ENCODE measurements at places on chromosomes 5 and 9. TPM values are rescaled to one million over a fixed set of nuclear protein-coding genes. Genes with fewer than 3 reads are reported as not detected.
A peak's percentile ranks its signal among the peaks of the same experiment; 100 is the strongest.

DBN1 gene
- total RNA-seq, result 11.1 TPM

CAAP1 gene
- 46.0 TPM for total RNA-seq

PRDM9 gene
- total RNA-seq, result not detected

TLE4 gene
- 42.4 TPM for total RNA-seq

TOR1B gene
- total RNA-seq, result 27.0 TPM

ZCCHC10 gene
- total RNA-seq, result 18.1 TPM

ANKRA2 gene
- 54.2 TPM for total RNA-seq

- no peak overlapping the region for H3K27ac ChIP-seq
- no peaks in the 10 kb centered on the region for H3K27me3 ChIP-seq
- no peaks in the 10 kb centered on the region for H3K4me1 ChIP-seq
- H3K36me3 ChIP-seq, result no peaks in the 10 kb centered on the region
These were observed 11.3 kb downstream of the C9 start for GRCh38 chr5:39352951-39353350.

- H3K27me3 ChIP-seq, result no peaks in the 10 kb centered on the region
- no peak overlapping the region for H3K27ac ChIP-seq
- no peak overlapping the region for H3K4me3 ChIP-seq
- DNase-seq, result no peak
- no peaks in the 10 kb centered on the region for H3K4me1 ChIP-seq
- no peaks in the 10 kb centered on the region for H3K36me3 ChIP-seq
These were observed 90.2 kb downstream of the TLE4 start for GRCh38 chr9:79661886-79662536.

- no peaks in the 10 kb centered on the region for H3K36me3 ChIP-seq
- H3K27ac ChIP-seq, result no peak overlapping the region
- H3K27me3 ChIP-seq, result no peaks in the 10 kb centered on the region
- no peaks in the 10 kb centered on the region for H3K4me1 ChIP-seq
- DNase-seq, result no peak
- H3K4me3 ChIP-seq, result no peak overlapping the region
These were observed 18.1 kb downstream of the GCNT4 start for GRCh38 chr5:75034137-75034739.

- H3K36me3 ChIP-seq, result no peaks in the 10 kb centered on the region
- H3K4me1 ChIP-seq, result no peaks in the 10 kb centered on the region
- no peak overlapping the region for H3K4me3 ChIP-seq
- no peaks in the 10 kb centered on the region for H3K27me3 ChIP-seq
These were observed 475.5 kb downstream of the CETN3 start for GRCh38 chr5:89934069-89934468.

GRCh38 chr9:15249042-15249818 lies 57.8 kb downstream of the TTC39B start:
- peak overlapping the region; percentile 63 for H3K27ac ChIP-seq
- no peaks in the 10 kb centered on the region for H3K4me1 ChIP-seq
- no peaks in the 10 kb centered on the region for H3K36me3 ChIP-seq
- no peak for DNase-seq

GRCh38 chr9:94932652-94933510 lies 206.4 kb downstream of the AOPEP start:
- no peak overlapping the region for H3K4me3 ChIP-seq
- DNase-seq, result no peak
- no peaks in the 10 kb centered on the region for H3K27me3 ChIP-seq
- H3K36me3 ChIP-seq, result no peaks in the 10 kb centered on the region

DNA sequence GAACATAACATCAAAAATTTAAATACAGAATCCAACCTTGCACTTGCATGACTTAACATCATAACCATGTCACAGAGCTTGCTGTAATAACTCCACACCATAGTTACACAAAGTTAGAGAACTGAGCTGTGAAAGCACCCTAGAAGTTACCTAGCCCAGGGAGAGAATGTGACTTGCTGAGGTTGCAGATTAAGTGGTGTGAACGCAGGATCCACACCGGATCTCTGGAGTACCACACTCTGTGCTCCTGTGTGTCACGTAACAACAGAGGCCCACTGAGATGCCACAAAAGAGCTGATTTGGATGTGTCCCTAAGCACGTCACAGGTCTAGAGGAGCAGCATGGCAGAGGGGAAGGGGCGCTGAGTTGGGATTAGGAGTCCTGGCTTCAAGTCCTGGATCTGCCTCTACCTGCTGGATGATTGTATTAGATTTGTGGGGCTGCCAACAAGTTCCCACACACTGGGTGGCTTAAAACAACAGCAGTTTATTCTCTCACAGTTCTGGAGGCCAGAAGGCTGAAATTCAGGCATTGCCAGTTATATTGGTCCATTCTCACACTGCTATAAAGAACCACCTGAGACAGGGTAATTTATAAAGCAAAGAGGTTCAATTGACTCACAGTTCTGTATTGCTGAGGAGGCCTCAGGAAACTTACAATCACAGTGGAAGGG lies 213.3 kb upstream of the TBC1D2 start:
- H3K4me1 ChIP-seq, result no peaks in the 10 kb centered on the region
- H3K27ac ChIP-seq, result no peak overlapping the region
- no peaks in the 10 kb centered on the region for H3K36me3 ChIP-seq
- H3K27me3 ChIP-seq, result no peaks in the 10 kb centered on the region
- H3K4me3 ChIP-seq, result no peak overlapping the region

GRCh38 chr9:124348831-124349230 lies 66.4 kb downstream of the PSMB7 start:
- H3K36me3 ChIP-seq, result no peaks in the 10 kb centered on the region
- H3K4me1 ChIP-seq, result no peaks in the 10 kb centered on the region
- DNase-seq, result no peak
- no peak overlapping the region for H3K4me3 ChIP-seq
- no peaks in the 10 kb centered on the region for H3K27me3 ChIP-seq
- H3K27ac ChIP-seq, result no peak overlapping the region

DNA sequence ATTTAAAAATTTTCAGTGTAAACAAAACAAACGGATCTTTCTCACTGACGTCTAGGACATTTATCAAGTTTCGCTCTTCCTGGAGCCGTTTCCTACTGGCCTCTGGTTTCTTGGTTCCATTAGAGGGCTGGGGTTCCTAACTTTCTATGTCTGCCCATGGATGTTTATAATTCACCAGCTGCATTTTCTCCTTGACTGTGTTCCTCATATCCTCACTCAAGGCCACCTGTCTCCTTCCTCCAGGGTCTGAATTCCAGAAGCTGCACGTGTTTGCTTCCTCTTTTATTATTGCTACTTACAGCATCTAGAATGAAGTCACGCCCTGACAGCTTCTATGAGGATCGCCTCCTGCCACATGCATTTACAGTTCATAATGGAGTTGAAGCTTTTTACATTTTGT lies 74.1 kb upstream of the BASP1 start:
- H3K27me3 ChIP-seq, result no peaks in the 10 kb centered on the region
- no peak for DNase-seq
- no peaks in the 10 kb centered on the region for H3K4me1 ChIP-seq

- no peaks in the 10 kb centered on the region for H3K36me3 ChIP-seq
- H3K4me3 ChIP-seq, result no peak overlapping the region
- no peak overlapping the region for H3K27ac ChIP-seq
- no peaks in the 10 kb centered on the region for H3K4me1 ChIP-seq
- DNase-seq, result peak; percentile 46
These were observed 53.5 kb upstream of the GRIN3A start for GRCh38 chr9:101791938-101792337.

GRCh38 chr5:135232958-135233357 lies 166.1 kb downstream of the MACROH2A1 start:
- H3K4me1 ChIP-seq, result peaks cover 14% of the 10 kb centered on the region
- DNase-seq, result peak; percentile 64
- H3K27me3 ChIP-seq, result no peaks in the 10 kb centered on the region
- no peaks in the 10 kb centered on the region for H3K36me3 ChIP-seq

DNA sequence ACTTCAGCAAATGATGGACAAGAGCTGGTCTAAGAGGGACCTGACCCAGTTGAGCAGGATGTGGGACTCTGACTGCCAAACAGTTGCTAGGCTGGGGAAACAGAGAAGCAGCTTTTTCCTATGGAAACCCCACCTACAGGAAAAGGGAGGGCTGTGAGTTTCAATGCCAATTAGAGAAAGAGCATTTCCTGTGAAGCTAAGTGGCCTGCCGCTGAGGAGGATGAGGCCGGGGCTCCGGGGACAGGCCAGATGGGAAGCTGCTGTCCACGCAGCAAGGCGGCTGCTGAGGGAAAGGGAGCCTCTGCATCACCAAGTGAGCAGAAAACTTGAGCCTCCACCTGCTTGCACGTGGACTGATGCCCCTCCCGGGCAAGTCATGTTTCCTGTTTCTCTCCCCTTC lies at the start of gene PCDH12:
Gene PCDH12, minus strand, starts transcription at position 90 of the 400 bp plus-strand sequence. CDS start 351 bp downstream, outside the sequence.
- H3K27me3 ChIP-seq, result no peaks in the 10 kb centered on the region
- no peak within 1 kb of the TSS for H3K27ac ChIP-seq
- H3K4me1 ChIP-seq, result peaks cover 12% of the 10 kb centered on the region
- H3K4me3 ChIP-seq, result no peak within 1 kb of the TSS

GRCh38 chr5:135708481-135709207 lies 125.8 kb upstream of the SLC25A48 start:
- H3K4me1 ChIP-seq, result no peaks in the 10 kb centered on the region
- H3K4me3 ChIP-seq, result no peak overlapping the region
- H3K27ac ChIP-seq, result no peak overlapping the region
- no peaks in the 10 kb centered on the region for H3K36me3 ChIP-seq
- no peaks in the 10 kb centered on the region for H3K27me3 ChIP-seq
- DNase-seq, result no peak

GRCh38 chr9:126475933-126476555 lies 137.7 kb upstream of the LMX1B start:
- no peaks in the 10 kb centered on the region for H3K4me1 ChIP-seq
- no peak for DNase-seq
- no peaks in the 10 kb centered on the region for H3K36me3 ChIP-seq
- no peak overlapping the region for H3K27ac ChIP-seq

DNA sequence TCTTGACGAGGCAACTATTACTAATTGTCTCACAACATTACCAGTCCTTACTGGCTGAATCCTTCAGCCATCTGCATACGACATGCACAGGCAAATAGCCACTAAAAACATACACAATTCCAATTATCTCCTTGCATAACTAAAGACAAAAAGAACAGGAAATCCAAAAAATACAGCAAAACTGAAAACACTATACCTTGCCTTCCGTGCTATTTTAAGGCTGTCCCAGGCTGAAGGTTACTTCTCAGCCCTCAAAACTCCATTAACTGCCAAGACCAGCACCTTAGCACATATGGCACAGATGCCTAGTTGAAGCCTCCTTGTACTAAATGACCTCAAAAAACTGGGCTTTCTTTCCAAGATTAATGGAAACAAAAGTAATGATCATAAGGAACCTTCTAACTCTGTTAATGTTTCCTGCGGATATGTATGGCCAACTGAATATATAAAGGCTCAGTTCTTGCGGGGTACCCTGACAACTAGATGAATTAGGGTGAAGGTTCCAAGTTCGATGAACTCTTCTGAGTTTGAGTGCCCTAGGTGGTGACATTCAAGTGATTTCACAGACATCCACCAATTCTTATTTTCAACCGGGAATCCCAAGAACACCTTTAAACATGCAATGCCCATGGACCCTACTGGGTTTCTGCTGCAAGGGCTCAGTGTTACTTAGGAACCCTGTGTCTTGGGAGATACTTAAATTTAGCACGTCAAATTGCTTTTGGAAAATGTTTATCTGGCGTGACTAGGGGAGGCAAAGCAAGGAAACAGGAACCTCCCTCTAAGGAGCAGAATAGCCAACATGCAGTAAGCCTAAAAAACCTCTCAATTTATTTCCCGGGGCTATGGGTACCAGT lies 455.3 kb downstream of the RAB3C start:
- peak overlapping the region; percentile 41 for H3K27ac ChIP-seq
- peaks cover 11% of the 10 kb centered on the region for H3K4me1 ChIP-seq
- DNase-seq, result no peak
- H3K4me3 ChIP-seq, result no peak overlapping the region
- H3K36me3 ChIP-seq, result no peaks in the 10 kb centered on the region

DNA sequence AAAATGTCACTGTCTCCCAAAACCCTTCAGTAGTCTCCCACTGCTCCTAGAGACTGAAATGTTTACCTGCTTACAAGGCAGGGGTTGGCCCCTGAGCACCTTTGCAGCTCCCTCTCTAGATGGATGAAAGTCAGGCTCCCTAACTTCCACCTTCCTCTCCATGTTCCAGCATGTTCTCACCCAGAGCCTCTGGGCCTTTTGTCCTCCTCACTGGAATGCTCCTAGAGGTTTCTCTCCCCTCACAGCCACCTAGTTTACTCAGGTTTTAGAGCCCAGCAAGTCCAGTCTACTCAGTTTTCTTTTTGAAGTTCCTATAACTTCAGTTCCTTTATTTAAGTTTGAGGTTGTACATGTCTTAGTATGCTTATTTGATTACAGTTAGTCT lies 815 bp upstream of the URM1 start:
- peak overlapping the region; percentile 98 for H3K27ac ChIP-seq
- H3K4me1 ChIP-seq, result peaks cover 14% of the 10 kb centered on the region
- H3K4me3 ChIP-seq, result peak overlapping the region; percentile 40
- no peaks in the 10 kb centered on the region for H3K27me3 ChIP-seq
- H3K36me3 ChIP-seq, result no peaks in the 10 kb centered on the region

DNA sequence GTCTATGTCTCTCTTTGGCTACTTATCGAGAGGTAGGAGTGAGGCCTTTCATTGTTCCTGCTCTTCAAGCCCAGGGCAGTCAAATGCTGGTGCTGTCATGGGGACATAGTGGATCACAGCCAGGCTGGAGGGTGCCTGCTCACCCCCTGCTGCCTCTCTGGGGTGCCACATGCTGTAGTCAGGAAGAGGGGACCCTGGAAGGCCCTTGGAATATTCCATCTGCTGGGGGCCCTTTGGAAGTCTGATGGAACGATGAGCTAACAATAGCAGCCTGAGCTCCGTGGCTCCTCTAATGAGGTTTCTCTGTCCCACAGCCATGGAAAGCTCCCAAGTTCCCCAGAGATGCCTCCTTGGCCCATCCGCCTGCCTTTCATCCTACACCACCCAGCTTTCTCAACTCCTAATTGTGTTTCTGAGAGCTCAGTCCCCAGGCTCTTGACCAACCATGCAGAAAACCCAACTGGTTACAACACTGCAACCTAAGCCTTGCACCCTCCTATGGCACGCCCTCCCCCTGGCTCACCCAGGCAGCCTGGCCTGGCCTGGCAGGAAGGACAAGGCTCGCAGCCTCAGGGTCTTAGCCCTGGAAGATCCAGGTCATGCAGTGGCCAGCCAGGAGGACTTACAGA lies 91.7 kb downstream of the NRG2 start:
- no peaks in the 10 kb centered on the region for H3K36me3 ChIP-seq
- H3K4me1 ChIP-seq, result peaks cover 9% of the 10 kb centered on the region
- H3K27ac ChIP-seq, result no peak overlapping the region
- DNase-seq, result no peak

- no peaks in the 10 kb centered on the region for H3K36me3 ChIP-seq
- peaks cover 34% of the 10 kb centered on the region for H3K4me1 ChIP-seq
- H3K4me3 ChIP-seq, result no peak overlapping the region
- no peaks in the 10 kb centered on the region for H3K27me3 ChIP-seq
- peak overlapping the region; percentile 52 for H3K27ac ChIP-seq
These were observed 90.3 kb upstream of the ZNF366 start for GRCh38 chr5:72597456-72597948.

GRCh38 chr9:127458921-127459320 lies 7.6 kb downstream of the LRSAM1 start:
- peaks cover 69% of the 10 kb centered on the region for H3K36me3 ChIP-seq
- DNase-seq, result peak; percentile 56
- H3K27me3 ChIP-seq, result no peaks in the 10 kb centered on the region
- H3K4me1 ChIP-seq, result no peaks in the 10 kb centered on the region

GRCh38 chr5:84181093-84181492 lies 203.6 kb downstream of the EDIL3 start:
- H3K27me3 ChIP-seq, result no peaks in the 10 kb centered on the region
- H3K4me1 ChIP-seq, result no peaks in the 10 kb centered on the region
- no peak overlapping the region for H3K4me3 ChIP-seq
- no peak for DNase-seq
- H3K36me3 ChIP-seq, result no peaks in the 10 kb centered on the region

GRCh38 chr5:76697670-76698069 lies 18.3 kb upstream of the F2R start:
- no peaks in the 10 kb centered on the region for H3K36me3 ChIP-seq
- no peak for DNase-seq
- no peaks in the 10 kb centered on the region for H3K4me1 ChIP-seq
- H3K27me3 ChIP-seq, result no peaks in the 10 kb centered on the region

All from adrenal gland (tissue), 19 donors.